RWPE2 (cell line): ENCODE measurements at places on chromosomes 3 and 15.

DNA sequence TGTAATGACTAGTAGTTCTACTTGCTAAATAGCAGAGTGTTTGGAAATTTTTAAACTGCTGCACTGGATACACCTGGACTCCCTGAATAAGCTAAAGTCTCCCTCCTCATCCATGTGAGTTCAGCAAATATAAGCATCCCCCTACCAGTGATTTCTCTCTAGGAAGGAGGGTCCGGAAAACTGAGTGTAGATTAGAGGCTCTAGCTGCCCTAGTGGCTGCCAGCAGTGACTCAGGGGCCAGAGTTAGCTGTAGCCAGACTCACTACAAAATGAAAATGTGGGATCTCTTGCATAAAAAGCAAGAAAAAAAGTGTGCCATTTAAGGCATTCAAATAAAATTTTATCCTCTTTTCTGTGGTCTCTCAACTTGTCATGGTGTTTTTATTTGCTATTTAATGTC lies 485.0 kb upstream of the ATP11B start:
- H3K4me3 ChIP-seq, result no peak overlapping the region
- H3K27me3 ChIP-seq, result no peaks in the 10 kb centered on the region
- no peak for DNase-seq
- H3K27ac ChIP-seq, result no peak overlapping the region
- H3K4me1 ChIP-seq, result no peaks in the 10 kb centered on the region

- H3K27ac ChIP-seq, result peak overlapping the region; percentile 92
- H3K4me3 ChIP-seq, result no peak overlapping the region
- DNase-seq, result peak; percentile 79
These were observed 108.5 kb downstream of the TNIK start for GRCh38 chr3:171351676-171352075.

DNA sequence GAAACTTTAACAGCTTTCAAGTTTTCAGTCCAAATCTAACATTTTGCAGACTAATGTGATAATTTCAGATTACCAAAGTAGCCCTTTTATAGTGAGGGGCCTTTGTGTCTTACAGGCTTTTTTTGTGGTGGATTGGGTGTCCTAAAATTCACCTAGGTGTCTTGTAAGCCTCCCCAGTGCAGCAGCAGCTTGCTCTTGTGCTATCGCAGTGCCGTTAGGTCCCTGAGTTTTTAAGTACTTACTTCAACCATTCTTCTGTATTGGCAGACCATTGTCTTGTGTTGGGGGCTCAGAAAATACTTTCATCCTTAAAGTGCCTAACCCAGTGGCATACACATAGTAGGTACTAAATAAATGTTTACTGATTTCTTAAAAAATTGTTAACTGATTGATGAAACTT lies 2.1 kb downstream of the PDE8A start:
- no peak for DNase-seq
- no peak overlapping the region for H3K27ac ChIP-seq
- H3K36me3 ChIP-seq, result no peaks in the 10 kb centered on the region
- no peaks in the 10 kb centered on the region for H3K27me3 ChIP-seq
- no peak overlapping the region for H3K4me3 ChIP-seq
- peaks cover 16% of the 10 kb centered on the region for H3K4me1 ChIP-seq

DNA sequence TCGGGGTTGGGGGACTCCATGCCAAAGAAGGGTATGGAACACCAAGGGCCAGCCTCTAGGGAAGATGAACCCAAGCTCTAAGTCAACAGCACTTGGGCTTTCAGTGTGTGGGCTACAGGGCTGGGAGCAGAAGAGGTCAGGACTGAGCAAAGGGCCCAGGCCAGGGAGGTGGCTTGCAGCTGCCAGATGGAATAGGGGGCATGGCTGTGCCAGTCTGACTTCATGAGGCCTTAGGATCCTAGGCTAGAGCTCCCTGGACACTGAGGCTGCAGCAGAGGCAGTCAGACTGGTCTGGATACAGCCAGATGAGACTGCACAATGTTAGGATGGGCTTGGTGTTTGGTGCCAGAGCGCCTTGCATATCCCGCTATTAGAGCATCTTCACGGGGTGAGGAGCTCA lies 3.8 kb downstream of the RASGRF1 start:
- H3K4me3 ChIP-seq, result no peak overlapping the region
- H3K27ac ChIP-seq, result no peak overlapping the region
- H3K27me3 ChIP-seq, result peaks cover 91% of the 10 kb centered on the region
- no peaks in the 10 kb centered on the region for H3K36me3 ChIP-seq
